ENCODE measurements at places on chromosomes 2 and 18.

DNA sequence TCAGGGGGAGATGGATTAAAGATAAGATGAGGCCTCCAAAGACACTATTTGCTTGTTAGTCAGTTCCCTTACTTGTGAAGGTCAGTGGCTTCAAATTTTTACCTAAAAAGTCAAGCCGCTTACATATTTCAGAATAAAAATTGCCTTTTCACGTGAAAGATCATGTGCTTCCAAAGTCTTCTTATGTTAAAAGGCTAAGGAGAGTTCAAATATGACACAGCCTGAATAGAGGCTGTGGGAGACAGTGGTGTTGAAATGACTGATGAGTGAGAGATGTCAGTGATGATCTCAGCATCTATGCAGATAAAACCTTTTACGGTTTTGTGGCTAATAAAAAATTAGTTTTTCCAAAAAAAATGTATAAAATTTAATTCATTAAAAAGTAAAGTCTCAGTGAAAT is 40.5 kb downstream of the UPP2 start:
- DNase-seq = no peak

- DNase-seq = no peak
Observed at GRCh38 chr2:111030260-111030891, 90.3 kb upstream of the BCL2L11 start.

- DNase-seq = no peak
Observed at GRCh38 chr2:156192468-156192867, 140.1 kb downstream of the NR4A2 start.

DNA sequence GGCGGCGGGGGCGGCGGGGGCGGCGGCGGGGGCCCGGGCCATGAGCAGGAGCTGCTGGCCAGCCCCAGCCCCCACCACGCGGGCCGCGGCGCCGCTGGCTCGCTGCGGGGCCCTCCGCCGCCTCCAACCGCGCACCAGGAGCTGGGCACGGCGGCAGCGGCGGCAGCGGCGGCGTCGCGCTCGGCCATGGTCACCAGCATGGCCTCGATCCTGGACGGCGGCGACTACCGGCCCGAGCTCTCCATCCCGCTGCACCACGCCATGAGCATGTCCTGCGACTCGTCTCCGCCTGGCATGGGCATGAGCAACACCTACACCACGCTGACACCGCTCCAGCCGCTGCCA is 644 bp downstream of the ONECUT2 start:
- no peak for DNase-seq

DNA sequence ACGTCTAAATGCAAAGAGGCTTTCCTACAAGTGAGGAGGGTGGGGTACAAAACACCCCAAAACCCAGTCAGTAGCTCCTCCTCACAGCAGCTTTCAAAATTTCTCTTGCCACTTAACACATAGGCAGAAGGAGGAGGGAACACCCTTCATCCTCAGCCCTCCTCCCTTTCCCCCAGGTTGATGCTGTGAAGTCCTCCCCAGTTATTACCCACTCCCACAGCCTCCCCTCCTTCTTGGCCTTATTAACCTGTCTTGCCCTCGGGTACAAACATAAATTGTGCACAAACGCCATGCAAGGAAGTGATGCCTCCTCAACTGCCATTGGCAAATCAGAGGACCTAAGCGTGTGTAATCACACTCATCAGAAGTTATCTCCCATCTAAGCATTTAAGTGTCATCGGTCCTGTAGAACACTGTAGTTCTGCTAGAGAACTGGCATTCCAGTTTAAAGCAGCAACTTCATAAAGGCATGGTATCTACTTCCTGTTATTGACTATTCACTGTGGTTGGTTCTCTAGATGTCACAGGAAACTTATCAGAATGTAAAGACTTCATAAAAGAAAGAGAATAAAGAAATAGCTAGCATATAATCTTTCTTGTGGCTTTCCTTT is at the start of gene DSC1:
DSC1 (minus strand) TSS at position 32 of the 611 bp plus-strand sequence. CDS start 262 bp downstream, outside the sequence.
- DNase-seq = no peak

DNA sequence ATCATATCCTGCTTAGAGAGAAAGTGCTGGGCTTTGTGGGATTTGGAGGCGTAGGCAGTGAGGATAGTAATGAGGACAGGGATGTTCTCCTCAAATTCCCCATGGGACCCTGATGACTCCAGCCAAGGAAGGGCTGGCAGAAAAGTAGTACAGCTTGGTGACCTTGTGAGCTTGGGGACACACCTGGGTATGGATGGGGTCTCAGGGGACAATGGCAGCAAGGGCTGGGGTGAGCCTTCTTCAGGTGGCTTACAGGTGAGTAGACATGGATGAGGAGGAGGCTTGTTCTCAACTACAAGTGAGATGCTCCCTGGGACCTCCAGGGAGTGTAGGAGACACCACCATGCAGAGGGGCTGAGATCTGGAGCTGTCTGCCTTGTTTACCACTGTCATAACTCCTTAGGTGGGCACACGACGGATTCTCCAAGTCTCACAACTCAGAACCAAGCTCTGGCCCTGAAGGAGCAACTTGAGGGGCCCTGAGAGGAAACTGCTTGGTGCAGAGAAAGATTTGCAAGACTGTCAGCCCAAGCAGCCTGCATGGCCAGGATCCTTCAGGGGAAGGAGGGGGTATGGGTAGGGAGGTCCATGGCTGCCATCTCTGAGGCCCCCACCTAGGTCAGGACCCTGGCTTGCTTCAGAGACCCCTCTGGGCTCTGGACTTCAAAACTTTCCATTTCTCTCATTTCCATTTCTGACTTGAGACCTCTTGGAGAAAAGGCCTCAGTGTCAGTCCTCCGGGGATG is 262.8 kb downstream of the DYSF start:
- no peak for DNase-seq

DNA sequence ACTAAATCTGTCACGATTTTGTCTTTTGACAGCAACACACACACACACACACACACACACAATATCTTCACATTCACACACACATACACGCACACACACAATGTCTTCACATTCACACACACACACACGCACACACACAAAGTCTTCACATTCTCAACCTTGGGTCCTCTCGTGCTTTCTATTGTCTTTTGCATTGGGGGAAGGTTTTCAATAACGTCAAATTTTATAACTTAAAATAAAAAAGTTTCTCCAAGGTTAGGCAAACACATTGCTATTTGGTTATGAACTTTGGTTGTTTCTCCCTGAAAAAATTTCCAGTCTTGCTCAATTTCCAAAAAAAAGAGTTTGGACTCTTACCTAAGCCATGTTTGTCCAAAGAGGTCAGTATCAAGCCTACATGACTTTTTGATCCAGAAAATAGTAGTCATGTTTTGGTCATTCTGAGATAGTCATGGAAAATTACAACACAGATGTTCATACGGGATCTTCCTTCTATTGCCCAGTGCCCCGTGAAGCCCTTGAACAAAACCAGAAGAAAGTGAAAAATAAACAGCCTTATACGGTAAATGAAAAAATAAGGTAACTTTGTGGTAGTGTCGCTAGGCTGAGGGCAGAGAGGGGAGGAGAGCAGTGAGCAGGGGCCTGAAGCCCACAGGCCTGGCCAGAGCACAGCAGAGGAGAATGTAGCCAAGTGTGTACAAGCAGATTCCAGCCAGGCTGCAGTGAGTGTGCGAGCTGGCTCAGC is 542.8 kb upstream of the ID2 start:
- DNase-seq = no peak
